CD8-positive, alpha-beta memory T cell (primary cell): ENCODE measurements at places on chromosomes 5 and 9.

GRCh38 chr5:66828046-66828547 is 231.9 kb downstream of the MAST4 start:
- no peaks in the 10 kb centered on the region for H3K36me3 ChIP-seq
- H3K4me3 ChIP-seq, result peak overlapping the region; percentile 50
- H3K4me1 ChIP-seq, result no peaks in the 10 kb centered on the region
- no peak overlapping the region for H3K27ac ChIP-seq
- H3K27me3 ChIP-seq, result peaks cover 3% of the 10 kb centered on the region

GRCh38 chr5:135497971-135498636 is 37.7 kb downstream of the NEUROG1 start:
- H3K36me3 ChIP-seq, result no peaks in the 10 kb centered on the region
- no peak overlapping the region for H3K4me3 ChIP-seq
- DNase-seq, result no peak
- no peaks in the 10 kb centered on the region for H3K27me3 ChIP-seq
- H3K27ac ChIP-seq, result no peak overlapping the region

DNA sequence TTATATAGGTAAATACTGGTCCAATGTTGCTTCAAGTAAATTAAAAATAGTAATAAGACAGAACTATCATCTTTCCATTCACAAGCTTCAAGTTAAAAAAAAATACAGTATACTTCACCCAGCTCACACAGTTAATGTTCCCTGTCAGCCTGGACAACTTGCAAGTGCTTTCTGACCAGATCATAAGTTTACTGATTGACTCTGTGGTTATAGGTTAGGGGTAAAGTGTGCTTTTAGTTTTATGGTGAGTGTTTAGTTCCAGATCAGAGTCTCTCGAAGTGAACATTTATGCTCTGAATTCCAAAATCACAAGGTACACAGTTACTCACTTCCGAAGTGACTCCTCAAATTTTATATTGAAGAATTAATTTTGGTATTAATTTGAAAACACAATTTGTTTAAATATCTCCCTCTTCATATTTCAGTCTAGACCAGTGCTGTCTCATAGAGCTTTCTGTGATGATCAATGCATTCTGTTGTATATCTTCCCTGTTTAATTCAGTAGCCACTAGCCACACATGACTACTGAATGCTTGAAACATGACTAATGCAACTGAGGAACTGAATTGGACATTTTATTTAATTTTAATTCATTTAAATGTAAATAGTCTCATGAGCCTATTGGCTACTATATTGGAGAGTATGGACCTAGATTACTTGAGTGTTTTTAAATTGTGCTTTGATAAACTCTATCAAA is 90.7 kb downstream of the MEF2C start:
- no peaks in the 10 kb centered on the region for H3K27me3 ChIP-seq
- no peaks in the 10 kb centered on the region for H3K4me1 ChIP-seq
- H3K36me3 ChIP-seq, result no peaks in the 10 kb centered on the region

DNA sequence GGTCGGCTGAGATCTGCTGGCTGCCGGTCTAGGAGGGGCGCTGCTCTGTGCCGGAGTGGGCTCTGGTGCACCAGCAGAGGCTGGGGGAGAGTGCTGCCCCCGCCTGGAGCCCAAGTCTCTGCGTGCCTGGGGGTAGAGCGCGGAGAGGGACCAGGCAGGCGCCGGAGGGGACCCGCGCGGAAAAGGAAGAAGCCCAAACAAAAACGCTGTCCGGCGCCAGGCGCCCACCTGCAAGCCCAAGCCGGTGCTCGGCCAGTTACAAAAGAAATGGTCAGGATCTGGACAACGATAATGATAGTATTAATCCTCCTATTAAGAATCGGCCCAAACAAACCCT is 571 bp upstream of the S1PR3 start:
- H3K36me3 ChIP-seq, result no peaks in the 10 kb centered on the region
- no peak overlapping the region for H3K4me3 ChIP-seq
- peaks cover 13% of the 10 kb centered on the region for H3K4me1 ChIP-seq
- DNase-seq, result no peak

GRCh38 chr9:72353455-72354116 is 11.4 kb downstream of the ZFAND5 start:
- no peak overlapping the region for H3K27ac ChIP-seq
- H3K4me3 ChIP-seq, result no peak overlapping the region
- peaks cover 8% of the 10 kb centered on the region for H3K4me1 ChIP-seq
- DNase-seq, result no peak
- H3K36me3 ChIP-seq, result peaks cover 28% of the 10 kb centered on the region

GRCh38 chr5:78541086-78541654 is 107.4 kb downstream of the LHFPL2 start:
- no peak overlapping the region for H3K4me3 ChIP-seq
- no peaks in the 10 kb centered on the region for H3K27me3 ChIP-seq
- DNase-seq, result no peak

GRCh38 chr9:129136446-129137035 is 25.3 kb downstream of the PTPA start:
- DNase-seq, result no peak
- peaks cover 12% of the 10 kb centered on the region for H3K36me3 ChIP-seq
- H3K4me3 ChIP-seq, result no peak overlapping the region

DNA sequence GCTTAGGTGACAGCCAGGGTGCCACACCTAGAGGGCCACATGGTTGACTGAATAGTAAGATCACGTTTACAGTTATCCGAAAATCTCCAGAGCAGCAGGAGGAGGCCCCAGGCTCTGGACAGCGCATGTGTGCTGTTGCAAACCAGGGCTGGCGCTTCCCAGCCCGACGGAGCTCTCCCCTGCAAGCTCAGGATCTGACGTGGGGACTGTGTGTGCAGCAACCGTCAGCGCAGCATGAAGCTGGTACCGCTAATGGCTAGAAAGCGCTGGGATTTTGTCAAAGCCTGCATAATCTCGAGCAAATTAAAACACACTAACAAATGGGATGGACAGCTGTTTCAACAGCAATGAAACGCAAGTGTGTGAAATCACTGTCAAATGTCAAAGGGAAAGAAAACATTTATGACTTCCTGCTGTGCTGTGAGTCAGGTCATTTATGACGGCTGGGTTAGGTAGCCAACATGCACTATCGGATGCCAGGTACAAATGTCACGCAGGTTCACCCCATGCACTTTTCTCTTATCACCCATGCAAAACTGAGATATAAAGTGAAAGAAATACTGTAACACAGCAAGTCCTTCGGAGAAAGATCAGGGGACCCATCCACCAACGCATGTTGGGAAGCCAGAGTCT is 7.5 kb downstream of the SURF4 start:
- no peak overlapping the region for H3K4me3 ChIP-seq
- peaks cover 67% of the 10 kb centered on the region for H3K4me1 ChIP-seq

DNA sequence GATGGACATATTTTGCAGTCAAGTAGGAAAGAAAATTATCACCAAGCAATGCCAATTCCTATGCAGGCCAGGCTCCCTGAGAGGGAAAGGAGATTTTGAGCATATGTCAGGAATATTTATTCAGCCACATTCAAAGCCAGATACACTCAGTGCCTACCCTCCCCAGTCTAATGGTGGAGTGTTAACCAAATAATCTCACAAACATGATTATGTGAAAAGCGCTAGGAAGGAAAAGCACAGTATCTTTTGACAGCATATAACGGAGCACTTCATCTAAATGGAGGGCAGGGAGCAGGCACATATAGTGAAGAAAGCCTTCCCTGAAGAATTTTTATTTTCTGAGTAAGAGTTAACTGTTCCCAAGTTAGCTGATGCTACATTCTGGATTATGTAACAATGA is 80.3 kb upstream of the SLC30A5 start:
- DNase-seq, result no peak
- no peaks in the 10 kb centered on the region for H3K27me3 ChIP-seq
- H3K36me3 ChIP-seq, result no peaks in the 10 kb centered on the region
- H3K4me3 ChIP-seq, result no peak overlapping the region
- H3K4me1 ChIP-seq, result no peaks in the 10 kb centered on the region
- no peak overlapping the region for H3K27ac ChIP-seq

GRCh38 chr5:2737273-2738155 is 14.0 kb downstream of the IRX2 start:
- H3K4me3 ChIP-seq, result no peak overlapping the region
- H3K27me3 ChIP-seq, result peaks cover 5% of the 10 kb centered on the region
- no peaks in the 10 kb centered on the region for H3K4me1 ChIP-seq
- no peaks in the 10 kb centered on the region for H3K36me3 ChIP-seq
- no peak overlapping the region for H3K27ac ChIP-seq

DNA sequence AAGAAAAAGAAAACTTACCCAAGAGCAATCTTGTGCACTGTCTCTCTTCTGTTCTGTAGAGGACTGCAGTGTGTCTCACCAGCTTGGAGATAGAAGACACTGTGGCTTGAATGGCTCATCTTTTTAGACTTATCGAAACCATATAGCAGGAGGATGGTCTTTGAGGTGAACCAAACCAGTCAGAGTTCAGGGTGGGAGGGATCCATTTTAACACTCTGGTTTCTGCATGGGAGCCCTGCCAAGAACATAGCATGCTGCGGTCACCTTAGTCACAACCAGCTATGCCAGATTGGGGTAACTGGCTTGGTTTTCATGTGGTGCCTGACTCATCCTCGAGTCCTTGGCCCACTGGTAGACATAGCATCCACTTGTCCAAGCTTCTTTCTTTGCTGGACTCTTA is 135.1 kb downstream of the PAPPA start:
- DNase-seq, result no peak
- no peaks in the 10 kb centered on the region for H3K4me1 ChIP-seq
- H3K36me3 ChIP-seq, result no peaks in the 10 kb centered on the region

- peaks cover 89% of the 10 kb centered on the region for H3K4me1 ChIP-seq
- peak; percentile 49 for DNase-seq
- H3K27me3 ChIP-seq, result no peaks in the 10 kb centered on the region
- no peaks in the 10 kb centered on the region for H3K36me3 ChIP-seq
These were observed 11.9 kb downstream of the OTULINL start for GRCh38 chr5:14593326-14594021.

GRCh38 chr5:24816206-24816605 is 171.4 kb upstream of the CDH10 start:
- no peaks in the 10 kb centered on the region for H3K4me1 ChIP-seq
- H3K27ac ChIP-seq, result no peak overlapping the region
- no peaks in the 10 kb centered on the region for H3K27me3 ChIP-seq
- no peak for DNase-seq

DNA sequence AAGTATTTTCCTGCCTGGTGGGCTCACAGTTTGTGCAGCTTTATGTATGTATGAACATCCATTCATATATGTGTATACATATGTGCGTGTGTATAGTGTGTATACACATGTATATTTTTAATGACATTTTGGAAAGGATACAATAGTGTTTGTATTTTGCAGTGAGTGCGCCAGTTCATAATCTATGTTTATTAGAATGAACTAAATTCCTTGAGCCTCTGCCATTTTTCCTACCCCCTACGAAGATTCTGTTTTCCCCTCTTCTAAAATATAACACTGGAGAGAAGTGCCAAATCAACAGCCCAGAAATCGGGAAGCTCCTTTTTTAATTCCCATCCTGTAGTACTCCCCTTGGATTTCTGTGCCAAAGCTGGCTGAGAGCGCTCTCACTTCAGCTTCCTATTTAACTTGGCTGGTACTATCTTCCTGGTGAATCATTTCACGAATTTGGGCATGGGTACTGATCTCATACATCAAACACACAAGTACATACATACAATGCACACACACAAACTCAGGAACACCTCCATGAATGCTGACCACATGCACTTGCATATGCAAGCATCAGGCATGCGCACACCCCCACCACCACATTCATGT is 578.4 kb upstream of the WWC1 start:
- no peaks in the 10 kb centered on the region for H3K36me3 ChIP-seq
- H3K27me3 ChIP-seq, result no peaks in the 10 kb centered on the region
- H3K4me1 ChIP-seq, result no peaks in the 10 kb centered on the region
- H3K27ac ChIP-seq, result no peak overlapping the region
- no peak for DNase-seq

GRCh38 chr5:139668064-139668880 is 20.1 kb downstream of the CXXC5 start:
- no peaks in the 10 kb centered on the region for H3K36me3 ChIP-seq
- DNase-seq, result peak; percentile 24
- H3K27me3 ChIP-seq, result no peaks in the 10 kb centered on the region
- peak overlapping the region; percentile 66 for H3K27ac ChIP-seq

GRCh38 chr5:72608297-72608696 is 101.1 kb upstream of the ZNF366 start:
- no peak overlapping the region for H3K27ac ChIP-seq
- H3K4me1 ChIP-seq, result no peaks in the 10 kb centered on the region
- no peak overlapping the region for H3K4me3 ChIP-seq
- H3K36me3 ChIP-seq, result no peaks in the 10 kb centered on the region

GRCh38 chr5:160935776-160936175 is 83.8 kb upstream of the ATP10B start:
- H3K27ac ChIP-seq, result no peak overlapping the region
- H3K4me3 ChIP-seq, result no peak overlapping the region
- H3K36me3 ChIP-seq, result no peaks in the 10 kb centered on the region
- no peaks in the 10 kb centered on the region for H3K4me1 ChIP-seq
- no peaks in the 10 kb centered on the region for H3K27me3 ChIP-seq
- DNase-seq, result no peak

GRCh38 chr5:101977729-101978345 is 318.2 kb downstream of the SLCO4C1 start:
- H3K27ac ChIP-seq, result no peak overlapping the region
- no peaks in the 10 kb centered on the region for H3K36me3 ChIP-seq
- H3K27me3 ChIP-seq, result no peaks in the 10 kb centered on the region
- no peaks in the 10 kb centered on the region for H3K4me1 ChIP-seq
- DNase-seq, result no peak

- H3K27me3 ChIP-seq, result no peaks in the 10 kb centered on the region
- no peak for DNase-seq
- no peaks in the 10 kb centered on the region for H3K4me1 ChIP-seq
- H3K36me3 ChIP-seq, result no peaks in the 10 kb centered on the region
- H3K27ac ChIP-seq, result no peak overlapping the region
- no peak overlapping the region for H3K4me3 ChIP-seq
These were observed 280.1 kb downstream of the CDH10 start for GRCh38 chr5:24364711-24365110.

DNA sequence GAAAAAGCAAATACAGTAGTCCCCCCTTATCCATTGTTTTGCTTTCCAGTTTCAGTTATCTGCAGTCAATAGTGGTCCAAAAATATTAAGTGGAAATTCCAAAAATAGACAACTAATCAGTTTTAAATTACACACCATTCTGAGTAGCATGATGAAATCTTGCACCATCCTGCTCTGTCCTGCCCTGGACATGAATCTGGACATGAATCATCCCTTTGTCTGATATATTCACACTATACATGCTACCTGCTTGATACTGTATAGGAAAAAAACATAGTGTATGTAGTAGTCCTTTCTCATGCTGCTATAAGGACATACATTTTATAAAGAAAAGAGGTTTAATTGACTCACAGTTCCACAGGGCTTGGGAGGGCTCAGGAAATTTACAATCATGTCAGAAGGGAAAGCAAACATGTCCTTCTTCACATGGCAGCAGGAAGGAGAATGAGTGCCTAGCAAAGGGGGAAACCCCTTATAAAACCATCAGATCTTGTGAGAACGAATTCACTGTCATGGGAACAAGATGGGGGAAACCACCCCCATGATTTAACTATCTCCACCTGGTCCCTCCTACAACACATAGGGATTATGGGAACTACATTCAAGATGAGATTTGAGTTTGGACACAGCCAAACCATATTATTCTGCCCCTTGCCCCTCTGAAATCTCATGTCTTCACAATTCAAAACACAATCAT is 153.9 kb downstream of the ARRDC3 start:
- H3K4me1 ChIP-seq, result no peaks in the 10 kb centered on the region
- H3K27ac ChIP-seq, result no peak overlapping the region
- H3K36me3 ChIP-seq, result no peaks in the 10 kb centered on the region
- no peaks in the 10 kb centered on the region for H3K27me3 ChIP-seq
- no peak overlapping the region for H3K4me3 ChIP-seq
